ENCODE measurements at places on chromosomes 1 and 21.

GRCh38 chr1:218380125-218380977 lies 35.2 kb downstream of the TGFB2 start:
- no peak for DNase-seq

- DNase-seq = no peak
Observed at GRCh38 chr1:220983877-220984635, 104.8 kb downstream of the HLX start.

DNA sequence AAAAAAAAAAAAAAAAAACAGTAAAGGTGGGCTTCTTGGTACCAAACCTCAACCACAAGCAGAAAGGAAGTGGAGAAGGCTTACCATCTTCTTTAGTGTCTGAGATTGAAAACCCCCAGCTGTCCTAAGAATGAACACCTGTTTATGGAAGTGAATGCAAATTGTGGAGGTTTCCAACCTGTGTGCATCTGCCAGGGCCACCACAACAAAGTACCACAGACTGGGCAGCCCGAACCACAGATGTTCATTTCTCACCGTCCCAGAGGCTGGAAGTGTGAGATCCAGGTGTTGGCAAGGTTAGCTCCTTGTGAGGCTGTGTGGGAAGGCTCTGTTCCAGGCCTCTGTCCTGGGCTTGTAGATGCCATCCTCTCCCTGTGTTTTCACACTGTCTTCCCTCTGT lies 348.7 kb downstream of the SETD4 start:
- DNase-seq = no peak

DNA sequence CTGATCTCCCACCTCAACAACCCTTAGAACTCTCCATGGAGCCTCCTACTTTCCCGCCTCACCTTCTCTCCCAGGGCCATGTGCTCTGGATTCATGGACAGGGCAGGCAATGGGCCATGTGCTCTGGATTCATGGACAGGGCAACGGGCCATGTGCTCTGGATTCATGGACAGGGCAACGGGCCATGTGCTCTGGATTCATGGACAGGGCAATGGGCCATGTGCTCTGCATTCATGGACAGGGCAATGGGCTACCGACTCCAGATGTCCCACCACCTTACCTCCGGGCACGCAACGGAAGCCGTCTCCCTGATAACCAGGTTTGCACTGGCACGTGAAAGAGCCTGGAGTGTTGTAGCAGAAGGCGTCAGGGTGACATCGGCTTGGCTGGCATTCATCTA lies 53.2 kb downstream of the NID1 start:
- DNase-seq = no peak

- no peak for DNase-seq
Observed at GRCh38 chr1:101410048-101410878, 173.4 kb downstream of the S1PR1 start.

DNA sequence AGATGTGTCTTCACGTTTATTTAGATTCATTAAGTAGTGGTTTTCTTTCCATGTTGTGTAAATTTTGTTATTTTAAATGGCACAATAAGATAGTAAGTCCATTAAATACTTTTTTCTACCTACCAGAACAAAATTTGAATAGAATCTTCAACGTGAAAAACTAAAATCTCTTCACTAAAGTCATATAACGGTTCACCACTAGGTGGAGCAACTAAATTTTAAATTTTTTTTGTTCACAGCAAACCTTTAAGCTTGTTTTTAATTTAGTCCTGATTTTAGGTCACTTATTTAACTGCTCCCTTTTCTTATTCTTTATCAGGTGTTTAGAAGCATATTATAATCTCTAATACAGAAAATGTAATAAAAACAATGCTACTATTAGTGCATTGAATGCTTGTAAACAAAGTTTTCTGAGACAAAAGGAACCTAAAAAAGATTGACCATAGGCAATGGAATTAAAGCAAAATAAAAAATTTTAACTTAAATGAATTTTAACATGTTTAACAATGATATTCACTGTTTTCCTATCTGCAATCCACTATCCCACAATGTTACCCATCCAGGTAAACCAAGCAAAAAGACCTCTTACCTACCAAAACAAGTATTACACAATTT lies 28.3 kb upstream of the PKN2 start:
- no peak for DNase-seq

DNA sequence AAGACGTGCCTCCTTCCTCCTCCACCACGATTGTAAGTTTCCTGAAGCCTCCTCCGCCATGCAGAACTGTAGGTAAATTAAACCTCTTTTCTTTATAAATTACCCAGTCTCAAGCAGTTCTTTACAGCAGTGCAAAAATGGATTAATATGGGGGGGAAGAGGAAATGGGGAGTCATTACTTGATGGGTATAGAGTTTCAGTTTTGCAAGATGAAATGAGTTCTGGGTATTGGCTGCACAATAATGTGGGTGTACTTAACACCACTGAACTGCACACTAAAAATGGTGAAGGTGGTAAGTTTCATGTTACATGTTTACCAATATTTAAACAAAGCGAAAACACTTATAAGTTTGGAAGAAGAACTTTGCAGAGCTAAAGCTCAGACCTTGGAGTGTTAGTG lies 24.3 kb upstream of the DISP1 start:
- DNase-seq = no peak
